ENCODE measurements at places on chromosomes 13 and 19.

GRCh38 chr13:114008964-114009589 lies 35.2 kb upstream of the C13orf46 start:
- DNase-seq = no peak

GRCh38 chr13:98976338-98976737 lies 1.5 kb downstream of the DOCK9 start:
- DNase-seq = no peak

DNA sequence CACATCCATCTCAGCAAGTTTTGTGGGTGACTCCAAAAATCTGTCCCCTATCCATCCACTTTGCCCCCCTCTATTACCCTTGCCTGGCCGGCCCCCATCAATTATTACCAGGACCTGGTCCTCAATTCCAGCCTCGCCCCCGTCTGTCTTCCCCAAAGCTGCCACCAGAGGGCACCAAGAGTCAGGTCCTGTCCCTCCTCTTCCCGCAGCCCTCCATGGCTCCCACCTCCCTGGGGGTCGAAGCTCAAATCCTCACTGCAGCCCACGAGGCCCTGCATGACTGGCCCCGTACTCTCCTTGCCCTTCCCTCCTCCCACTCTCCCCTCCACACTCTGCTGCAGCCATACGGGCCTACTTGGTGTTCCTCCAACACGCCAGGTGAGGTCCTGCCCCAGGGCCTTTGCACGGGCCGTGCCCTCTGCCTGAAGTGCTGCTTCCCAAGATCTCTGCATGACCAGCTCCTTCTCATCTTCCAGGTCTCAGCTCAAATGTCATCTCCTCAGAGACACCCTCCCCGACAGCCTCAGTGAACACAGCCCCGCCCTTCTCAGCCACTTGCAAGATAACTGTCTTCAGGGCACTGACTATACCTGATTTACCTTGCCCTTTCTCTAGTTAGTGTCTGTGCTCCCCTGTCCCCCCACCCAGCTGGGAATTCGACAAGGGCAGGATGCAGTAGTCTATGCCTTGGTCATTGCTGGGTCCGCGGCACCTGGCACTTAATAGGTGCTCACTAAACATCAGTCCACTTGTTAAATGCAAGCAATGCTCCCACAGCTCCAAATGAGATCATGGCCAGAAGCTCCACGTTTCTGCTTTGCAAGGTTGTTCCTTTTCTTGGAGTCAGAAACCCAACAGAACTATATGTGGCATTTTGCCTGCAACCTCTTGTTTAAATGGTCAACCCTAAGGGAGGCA lies 16.8 kb upstream of the SEMA6B start:
- peak; percentile 69 for DNase-seq

DNA sequence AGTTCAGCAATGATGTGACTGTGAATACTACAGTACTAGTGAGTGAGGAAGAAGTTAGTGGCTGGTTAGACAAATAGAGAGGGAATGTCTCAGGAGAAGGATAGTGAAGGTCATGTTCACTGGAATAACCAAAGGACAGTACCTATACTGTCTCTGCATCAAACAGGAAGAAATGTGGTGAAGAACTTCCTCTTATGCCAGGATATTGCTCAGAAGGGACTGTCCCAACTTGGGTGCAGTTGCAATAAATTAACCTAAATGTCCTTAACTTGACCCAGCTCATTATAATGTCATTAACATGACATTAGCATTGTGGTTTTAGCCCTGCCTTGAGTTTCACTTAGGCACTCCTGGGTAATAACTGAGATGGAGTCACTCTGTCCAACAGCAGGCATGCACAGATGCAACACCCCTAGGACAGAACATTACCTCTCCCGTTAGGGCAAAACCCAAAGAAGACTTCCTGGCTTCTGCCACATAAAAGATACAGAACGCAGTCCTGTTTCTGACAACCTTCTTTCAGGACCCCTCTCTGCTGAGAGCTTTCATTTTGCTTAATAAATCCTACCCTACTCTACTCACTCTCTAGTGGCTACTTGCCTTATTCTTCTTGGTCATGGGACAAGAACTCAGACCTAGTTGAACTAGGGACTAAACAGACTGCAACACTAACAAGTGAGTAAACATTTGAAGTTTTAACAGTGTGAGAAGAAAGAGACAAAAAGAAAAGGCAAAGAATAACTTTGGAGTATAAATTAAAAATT lies 1591.6 kb upstream of the MIR17HG start:
- DNase-seq = no peak

GRCh38 chr13:94268661-94269060 lies 210.8 kb downstream of the DCT start:
- no peak for DNase-seq

DNA sequence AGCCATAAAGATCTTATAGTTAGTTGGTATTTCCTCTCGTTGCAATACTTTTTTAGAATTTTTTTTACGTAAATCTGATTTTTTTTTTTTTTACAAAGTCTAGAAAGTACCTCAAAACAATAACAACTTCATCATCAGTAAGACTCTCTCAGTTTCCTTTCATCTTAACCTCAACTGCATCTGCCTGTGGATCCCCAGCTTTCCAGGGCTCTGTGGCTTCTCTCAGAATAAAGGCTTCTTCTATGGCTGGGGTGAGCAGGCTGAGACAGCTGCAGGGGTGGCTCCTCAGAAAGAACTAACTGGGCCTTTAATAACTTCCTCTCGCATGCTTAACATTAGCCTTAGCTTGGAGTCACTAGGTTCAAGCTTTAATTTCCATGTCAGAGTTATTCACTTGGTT lies 4.2 kb downstream of the ZNF506 start:
- DNase-seq = no peak

- DNase-seq = peak; percentile 74
These were observed 67.3 kb downstream of the TRPM4 start for GRCh38 chr19:49224879-49225278.

GRCh38 chr19:1632462-1633268 lies 19.8 kb downstream of the TCF3 start:
- DNase-seq = no peak

DNA sequence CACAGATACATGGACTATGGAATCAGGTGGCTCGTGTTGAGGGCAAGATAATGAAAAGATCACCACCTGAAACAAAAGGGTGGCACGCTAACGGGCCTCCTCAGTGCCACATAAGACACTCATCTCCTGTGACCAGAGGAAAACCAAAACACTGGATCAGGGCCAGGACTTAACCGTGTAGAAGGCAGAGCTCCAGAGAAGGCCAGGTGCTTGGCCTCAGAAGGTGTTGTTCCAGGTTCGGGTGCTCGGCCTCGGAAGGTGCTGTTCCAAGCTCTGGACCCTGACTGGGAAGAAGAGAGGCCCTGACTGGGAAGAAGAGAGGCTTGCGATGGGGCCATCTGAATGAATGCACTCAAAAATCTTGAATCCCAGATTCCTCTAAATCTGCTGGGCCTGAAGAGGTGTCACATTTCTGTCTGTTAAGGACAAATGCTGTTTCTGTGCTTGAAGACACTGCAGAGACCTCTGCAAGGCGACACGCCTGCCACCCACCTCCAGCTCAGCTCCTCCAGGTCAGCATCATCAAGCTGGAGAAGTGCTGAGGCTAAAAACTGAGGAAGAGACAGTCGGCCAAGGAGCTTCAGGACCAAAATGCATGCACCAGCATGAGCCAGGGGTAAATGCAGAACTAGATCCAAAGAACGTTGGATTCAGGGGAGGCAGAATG lies 2.7 kb upstream of the RASA3 start:
- DNase-seq = no peak

DNA sequence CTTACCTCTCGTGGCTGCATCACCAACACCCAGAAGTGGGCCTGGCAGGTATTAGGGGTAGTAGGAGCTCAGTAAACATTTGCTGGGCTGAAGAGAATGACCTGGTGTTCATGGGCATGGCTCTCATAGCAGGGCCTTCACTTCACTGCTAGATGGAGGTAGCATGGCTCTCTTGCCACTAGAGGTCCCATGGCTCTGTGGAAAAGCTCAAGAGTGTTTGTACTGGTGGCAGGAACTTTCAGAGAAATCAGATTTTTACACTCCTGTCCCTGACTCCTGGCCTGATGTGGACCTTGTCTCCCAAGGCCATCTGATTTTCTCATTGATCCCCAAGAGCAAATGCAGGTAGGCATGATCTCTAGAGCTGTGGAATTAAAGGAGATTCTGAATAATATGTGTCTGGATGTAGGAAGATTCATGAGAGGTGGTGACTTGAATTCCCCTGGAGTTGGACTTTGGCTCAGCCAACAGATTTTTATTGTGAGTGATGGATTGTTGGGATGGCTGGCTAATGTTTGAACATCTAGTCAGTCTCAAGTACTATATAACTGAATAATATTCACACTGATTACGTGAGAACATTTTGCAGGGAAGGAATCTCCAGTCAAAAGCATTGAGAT lies 5.7 kb downstream of the ZNF574 start:
- no peak for DNase-seq

DNA sequence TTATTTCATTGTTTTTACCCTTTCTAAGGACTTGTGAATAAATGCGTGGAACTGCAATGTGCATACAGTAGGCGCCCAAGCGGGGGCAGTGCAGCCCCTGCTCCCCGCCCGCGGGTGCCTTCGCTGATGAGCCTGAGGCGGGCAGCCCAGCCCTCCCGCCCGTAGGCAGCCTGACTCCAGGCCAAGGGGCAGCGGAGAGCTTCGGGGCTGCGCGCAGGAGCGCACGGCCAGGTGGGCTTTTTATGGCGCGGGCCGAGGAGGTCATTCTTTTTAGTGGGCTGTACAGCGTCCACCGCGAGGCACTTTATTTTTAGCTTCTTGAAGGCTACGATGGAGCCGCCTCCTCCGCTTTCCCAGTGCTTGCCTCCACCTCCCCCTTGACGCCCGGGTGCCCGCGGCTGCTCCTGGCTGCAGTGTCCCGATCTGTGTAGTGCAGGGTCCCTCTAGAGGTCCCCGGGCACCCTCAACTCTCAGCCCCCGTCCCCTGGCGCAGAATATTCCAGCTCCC lies 60.5 kb downstream of the CCNE1 start:
- DNase-seq = peak; percentile 81

DNA sequence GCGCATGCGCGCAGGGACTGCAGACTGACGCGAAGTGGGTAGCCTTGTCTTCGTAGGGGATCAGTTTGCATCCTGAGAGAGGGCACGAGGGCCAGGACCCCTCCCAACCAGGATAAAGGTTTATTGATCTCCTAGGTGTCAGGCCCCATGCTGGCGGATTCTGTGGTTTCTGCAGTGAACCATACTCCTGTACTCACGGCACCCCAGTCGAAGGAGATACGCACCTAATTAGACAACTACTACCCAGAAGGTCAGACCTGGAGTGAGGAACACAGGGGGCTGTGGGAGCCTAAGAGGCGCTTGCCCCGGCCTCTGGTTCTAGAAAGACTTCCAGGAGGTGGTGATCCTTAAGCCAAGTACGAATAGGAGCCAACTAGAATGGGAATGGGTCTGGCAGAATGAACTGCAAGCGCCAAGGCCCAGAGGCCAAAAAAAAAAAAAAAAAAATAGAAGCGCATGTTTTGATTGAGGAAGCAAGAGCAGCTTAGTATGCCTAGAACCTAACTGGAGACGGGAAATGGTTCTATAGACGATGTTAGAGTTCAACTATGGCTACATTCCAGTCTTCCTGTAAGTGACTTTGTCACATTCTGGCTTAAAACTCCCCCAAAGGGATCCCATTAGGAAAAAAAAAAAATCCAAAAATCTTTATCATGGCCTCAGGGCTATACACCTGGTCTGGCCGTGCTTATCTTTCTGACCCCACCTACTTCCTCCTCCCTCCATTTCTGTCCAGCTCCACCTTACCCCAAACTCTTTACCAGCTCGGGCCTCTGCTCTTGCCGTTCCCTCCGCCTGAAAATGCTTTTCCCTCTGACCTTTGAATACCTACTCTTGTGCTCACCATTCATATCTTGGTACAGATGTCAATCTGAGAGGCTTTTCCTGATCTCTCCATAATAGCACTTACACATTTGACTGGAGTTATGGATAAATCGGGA lies 902 bp upstream of the ZNF428 start:
- DNase-seq = no peak

DNA sequence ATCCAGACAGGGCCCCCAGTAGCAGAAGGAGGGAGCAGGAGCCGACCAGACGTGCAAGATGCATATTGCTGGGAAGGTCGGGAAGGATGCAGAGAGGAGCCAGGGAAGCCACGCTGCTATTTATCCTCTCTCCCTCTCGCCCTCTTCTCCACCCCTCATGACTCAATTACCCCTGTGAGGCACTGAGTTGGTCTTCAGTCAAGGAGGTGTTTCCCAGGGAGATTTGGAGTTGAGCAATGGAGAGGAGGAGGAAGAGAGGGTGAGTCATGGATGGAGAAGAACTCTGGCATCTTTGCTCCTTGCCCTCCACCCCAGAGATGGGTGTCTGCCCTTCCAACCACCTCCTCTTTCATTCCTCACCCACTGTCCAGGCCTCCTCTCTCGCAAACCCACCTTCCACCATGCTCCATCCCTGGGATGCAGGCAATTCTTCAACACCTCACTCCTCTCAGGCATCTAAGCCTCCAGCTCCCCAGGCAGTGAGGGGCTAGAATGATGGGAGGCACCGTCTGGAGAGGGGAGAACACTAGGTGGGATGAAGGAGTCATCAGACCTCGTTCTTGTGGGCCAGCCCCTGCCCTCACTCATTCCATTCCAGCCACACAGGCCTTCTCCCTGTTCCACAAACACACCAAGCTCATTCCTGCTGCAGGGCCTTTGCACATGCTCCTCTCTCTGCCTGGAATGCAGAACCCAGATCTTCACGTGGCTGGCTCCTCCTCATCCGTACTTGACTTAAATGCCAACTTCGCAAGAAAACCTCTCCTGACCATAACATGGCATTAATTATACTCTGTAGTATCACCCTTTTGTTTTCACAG lies at the start of gene SBSN:
Gene SBSN (minus strand): TSS at position 94 of the 821 bp plus-strand sequence. CDS start 30 bp downstream, at position 64.
- no peak for DNase-seq

GRCh38 chr13:113082198-113083021 lies 23.2 kb upstream of the F7 start:
- no peak for DNase-seq

DNA sequence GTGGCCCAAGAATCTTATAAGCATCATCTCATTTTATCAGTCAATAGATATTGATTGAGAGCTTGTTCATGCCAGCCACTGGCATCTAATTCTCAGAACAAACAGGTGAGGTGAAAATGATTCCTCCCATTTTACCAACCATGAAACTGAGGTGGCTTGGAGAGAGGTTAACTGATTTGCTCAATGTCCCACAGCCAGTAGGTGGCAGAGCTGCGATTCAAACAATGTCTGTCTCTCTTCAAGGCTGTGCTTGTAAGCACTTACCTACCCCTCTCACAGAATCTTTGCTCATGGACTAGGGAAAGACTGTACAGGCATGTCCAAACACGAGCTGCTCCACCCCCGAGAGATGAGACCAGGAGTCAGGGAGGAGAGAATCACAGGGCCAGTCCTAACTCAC lies 21.5 kb upstream of the GSX1 start:
- DNase-seq = peak; percentile 56

- DNase-seq = no peak
These were observed 67.8 kb downstream of the CEBPG start for GRCh38 chr19:33441277-33441699.

GRCh38 chr13:109650861-109651260 lies 135.5 kb downstream of the IRS2 start:
- no peak for DNase-seq

- no peak for DNase-seq
These were observed 61.9 kb downstream of the KDM4B start for GRCh38 chr19:5030822-5031221.

GRCh38 chr13:110923086-110923485 lies 8.2 kb upstream of the ANKRD10 start:
- DNase-seq = no peak

GRCh38 chr19:40416918-40417642 lies 3.9 kb upstream of the PRX start:
- DNase-seq = no peak

All from neural progenitor cell (in vitro differentiated cells).